ENCODE measurements at places on chromosomes 3 and 15.

- peaks cover 4% of the 10 kb centered on the region for H3K4me1 ChIP-seq
- H3K36me3 ChIP-seq, result no peaks in the 10 kb centered on the region
- no peaks in the 10 kb centered on the region for H3K27me3 ChIP-seq
- H3K27ac ChIP-seq, result no peak overlapping the region
Observed at GRCh38 chr3:147702509-147702908, 293.3 kb downstream of the ZIC1 start.

DNA sequence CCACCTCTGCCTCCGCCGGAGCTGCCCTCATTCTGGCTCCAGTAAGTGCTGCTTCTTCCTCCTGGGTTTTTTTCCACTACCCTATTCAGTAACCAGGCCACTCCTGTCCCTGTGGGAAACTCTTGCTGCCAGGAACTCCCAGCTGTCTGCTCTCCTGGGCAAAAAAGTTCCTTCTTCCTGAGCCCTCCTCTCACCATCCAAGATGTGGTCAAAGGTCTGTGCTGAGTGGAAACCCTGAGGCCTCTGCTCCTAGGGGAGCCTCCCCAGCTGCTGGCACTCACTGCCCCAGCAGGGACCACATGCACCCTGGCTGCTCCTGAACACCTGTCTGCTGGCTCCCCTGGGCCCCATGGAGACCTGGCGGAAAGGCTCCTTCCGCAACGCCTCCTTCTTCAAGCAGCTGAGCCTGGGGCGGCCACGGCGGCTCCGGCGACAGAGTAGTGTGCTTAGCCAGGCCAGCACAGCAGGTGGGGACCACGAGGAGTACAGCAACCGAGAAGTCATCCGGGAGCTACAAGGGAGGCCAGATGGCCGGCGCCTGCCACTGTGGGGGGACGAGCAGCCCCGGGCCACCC lies 454 bp downstream of the C15orf62 start:
- no peaks in the 10 kb centered on the region for H3K27me3 ChIP-seq
- peak overlapping the region; percentile 70 for H3K27ac ChIP-seq
- no peak overlapping the region for H3K4me3 ChIP-seq
- no peak for DNase-seq

GRCh38 chr3:143810953-143811265 lies 37.4 kb downstream of the SLC9A9 start:
- H3K27ac ChIP-seq, result no peak overlapping the region
- H3K36me3 ChIP-seq, result no peaks in the 10 kb centered on the region
- H3K27me3 ChIP-seq, result no peaks in the 10 kb centered on the region
- DNase-seq, result no peak
- H3K4me1 ChIP-seq, result peaks cover 20% of the 10 kb centered on the region

GRCh38 chr3:119184796-119185570 lies 11.6 kb downstream of the UPK1B start:
- no peaks in the 10 kb centered on the region for H3K4me1 ChIP-seq
- no peak for DNase-seq
- H3K4me3 ChIP-seq, result no peak overlapping the region

- no peak overlapping the region for H3K4me3 ChIP-seq
- H3K27me3 ChIP-seq, result peaks cover 5% of the 10 kb centered on the region
- DNase-seq, result no peak
Observed at GRCh38 chr3:452221-452620, 255.7 kb downstream of the CHL1 start.

DNA sequence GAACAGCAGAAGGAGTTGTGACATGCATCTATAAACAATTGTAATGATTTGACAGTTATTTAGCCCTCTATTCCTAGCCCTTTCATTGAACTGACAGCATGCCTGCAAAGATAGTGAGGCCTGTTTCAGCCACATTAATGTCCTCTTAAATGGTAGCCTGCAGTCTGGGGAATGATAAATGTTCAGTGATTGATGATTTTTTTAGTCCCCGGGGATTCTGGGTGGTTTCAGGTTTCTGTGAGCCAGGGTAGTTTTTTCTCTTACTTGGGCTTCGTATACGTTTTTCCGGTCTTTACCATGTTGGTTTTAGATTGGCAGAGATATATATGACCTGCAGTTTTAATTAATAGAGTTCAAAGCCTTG lies 172.0 kb downstream of the TCF12 start:
- H3K27me3 ChIP-seq, result no peaks in the 10 kb centered on the region
- no peaks in the 10 kb centered on the region for H3K36me3 ChIP-seq
- peaks cover 32% of the 10 kb centered on the region for H3K4me1 ChIP-seq
- DNase-seq, result no peak

- no peak for DNase-seq
- no peaks in the 10 kb centered on the region for H3K27me3 ChIP-seq
- no peak overlapping the region for H3K4me3 ChIP-seq
- peaks cover 9% of the 10 kb centered on the region for H3K36me3 ChIP-seq
- H3K4me1 ChIP-seq, result peaks cover 46% of the 10 kb centered on the region
Observed at GRCh38 chr15:90420451-90420850, 32.4 kb downstream of the IQGAP1 start.

DNA sequence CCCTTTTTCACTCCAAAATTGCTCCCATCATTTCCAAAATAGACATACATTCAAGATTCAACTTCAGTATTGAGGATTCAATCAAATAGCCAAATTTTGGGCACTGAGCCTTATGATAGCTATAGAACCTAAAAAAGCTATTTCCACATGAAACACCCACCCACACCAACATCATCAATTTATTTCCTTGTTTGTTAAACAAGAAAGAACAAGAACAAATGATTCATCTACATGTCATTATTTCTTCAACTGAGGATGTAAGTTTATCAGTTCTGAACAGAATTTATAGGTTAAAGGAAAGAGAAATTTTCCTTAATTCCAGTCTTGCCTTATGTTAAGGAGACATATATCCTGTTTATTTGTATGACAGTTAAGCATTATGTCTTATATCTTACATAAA lies 32.2 kb downstream of the DPPA2 start:
- no peak for DNase-seq
- no peak overlapping the region for H3K4me3 ChIP-seq
- H3K27ac ChIP-seq, result no peak overlapping the region
- H3K4me1 ChIP-seq, result peaks cover 18% of the 10 kb centered on the region

GRCh38 chr3:136078421-136079364 lies 113.2 kb downstream of the PPP2R3A start:
- H3K27ac ChIP-seq, result no peak overlapping the region
- no peak for DNase-seq
- peaks cover 25% of the 10 kb centered on the region for H3K36me3 ChIP-seq
- no peak overlapping the region for H3K4me3 ChIP-seq

- no peaks in the 10 kb centered on the region for H3K36me3 ChIP-seq
- no peak overlapping the region for H3K27ac ChIP-seq
Observed at GRCh38 chr3:46500656-46501635, 3.2 kb downstream of the RTP3 start.

DNA sequence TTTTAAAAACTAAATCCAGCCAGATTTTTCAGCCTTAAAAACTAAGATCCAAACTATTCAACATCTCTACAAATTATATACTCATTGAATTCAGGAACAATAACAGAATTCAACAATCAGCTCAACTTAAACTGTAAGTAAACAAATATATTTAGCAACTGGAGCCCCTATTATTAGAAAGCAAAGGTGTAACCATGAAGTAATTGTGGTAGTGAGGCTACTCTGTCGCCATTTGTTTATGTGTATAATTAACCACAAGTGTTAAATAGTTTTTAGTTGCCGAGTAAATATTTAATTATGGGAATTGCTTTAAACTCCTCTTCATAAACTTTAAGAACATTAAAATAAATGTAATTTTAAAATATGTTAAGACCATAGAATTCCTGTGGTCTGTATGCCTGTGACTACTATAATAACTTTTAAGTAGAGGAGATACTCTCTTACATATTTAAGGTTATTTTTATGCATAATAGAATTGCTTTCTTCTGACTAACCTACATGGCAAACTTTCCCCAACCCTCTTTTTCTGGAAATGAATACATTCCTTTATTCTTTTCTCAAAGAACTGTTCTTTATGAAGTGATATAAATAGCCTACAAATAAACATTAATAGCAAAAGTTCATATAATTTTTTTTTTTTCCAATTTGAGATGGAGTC lies 51.2 kb downstream of the MFN1 start:
- no peak overlapping the region for H3K4me3 ChIP-seq
- peaks cover 12% of the 10 kb centered on the region for H3K36me3 ChIP-seq
- no peak overlapping the region for H3K27ac ChIP-seq
- H3K4me1 ChIP-seq, result peaks cover 26% of the 10 kb centered on the region
- no peaks in the 10 kb centered on the region for H3K27me3 ChIP-seq

GRCh38 chr3:66495668-66496045 lies 5.2 kb downstream of the LRIG1 start:
- DNase-seq, result peak; percentile 54
- no peaks in the 10 kb centered on the region for H3K27me3 ChIP-seq
- H3K4me1 ChIP-seq, result peaks cover 82% of the 10 kb centered on the region
- H3K4me3 ChIP-seq, result peak overlapping the region; percentile 95
- H3K27ac ChIP-seq, result peak overlapping the region; percentile 99

DNA sequence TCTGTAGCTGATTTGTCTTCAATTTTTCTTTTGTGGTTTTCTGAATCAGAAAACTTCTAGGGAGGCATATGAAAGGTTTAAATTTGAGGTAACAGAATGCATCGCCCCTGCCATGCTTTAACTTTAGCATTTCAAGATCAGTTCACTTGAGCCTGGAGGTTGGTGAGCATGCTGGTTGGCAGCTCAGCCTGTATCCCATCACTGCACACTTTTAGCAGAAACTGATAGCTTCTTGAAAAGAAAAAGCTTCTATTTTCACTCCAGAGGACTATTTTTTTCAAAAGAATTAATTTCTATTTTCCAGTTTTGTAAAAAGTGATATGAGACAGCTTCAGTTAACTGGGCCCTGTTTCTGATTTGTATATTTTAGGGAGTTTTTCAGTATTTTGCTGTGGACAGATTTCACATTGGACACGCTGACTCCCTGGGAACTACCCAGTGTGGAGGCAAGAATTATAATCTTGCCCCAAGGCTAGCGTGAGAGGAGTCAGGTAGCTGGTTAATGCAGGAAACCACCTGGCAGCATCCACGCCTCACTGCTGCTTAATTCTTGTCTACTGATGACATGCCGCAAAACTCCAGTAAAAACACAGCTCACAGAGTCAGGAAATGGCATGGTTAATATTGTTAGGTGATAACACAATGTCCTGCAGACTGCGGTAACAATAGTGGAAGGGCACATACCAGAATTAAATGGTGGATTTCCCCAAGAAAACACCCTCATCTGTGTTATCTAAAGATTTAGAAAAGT lies 71.4 kb downstream of the DUT start:
- no peaks in the 10 kb centered on the region for H3K4me1 ChIP-seq
- H3K36me3 ChIP-seq, result no peaks in the 10 kb centered on the region
- no peak overlapping the region for H3K27ac ChIP-seq
- no peaks in the 10 kb centered on the region for H3K27me3 ChIP-seq
- no peak for DNase-seq

DNA sequence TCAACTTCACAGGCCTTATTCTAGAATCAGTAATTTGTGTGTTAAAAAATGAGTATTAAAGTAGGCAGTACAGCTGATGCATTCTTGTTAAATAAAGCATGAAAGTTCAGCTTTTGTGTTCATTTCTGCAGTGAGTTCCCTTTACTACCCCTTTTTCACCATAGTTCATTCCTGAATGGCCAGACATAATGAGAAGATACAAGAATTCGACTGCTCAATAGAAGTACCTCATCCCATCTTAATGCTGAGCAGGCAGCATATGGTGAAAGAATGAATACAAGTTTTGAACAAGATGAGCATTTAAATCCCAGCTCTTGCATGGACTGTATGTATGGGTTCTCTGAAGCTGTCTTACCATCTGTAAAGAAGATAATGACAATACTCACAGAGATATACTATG lies 647.6 kb upstream of the TGFBR2 start:
- H3K4me1 ChIP-seq, result peaks cover 5% of the 10 kb centered on the region
- no peaks in the 10 kb centered on the region for H3K27me3 ChIP-seq
- H3K4me3 ChIP-seq, result no peak overlapping the region
- H3K36me3 ChIP-seq, result peaks cover 25% of the 10 kb centered on the region
- DNase-seq, result no peak

DNA sequence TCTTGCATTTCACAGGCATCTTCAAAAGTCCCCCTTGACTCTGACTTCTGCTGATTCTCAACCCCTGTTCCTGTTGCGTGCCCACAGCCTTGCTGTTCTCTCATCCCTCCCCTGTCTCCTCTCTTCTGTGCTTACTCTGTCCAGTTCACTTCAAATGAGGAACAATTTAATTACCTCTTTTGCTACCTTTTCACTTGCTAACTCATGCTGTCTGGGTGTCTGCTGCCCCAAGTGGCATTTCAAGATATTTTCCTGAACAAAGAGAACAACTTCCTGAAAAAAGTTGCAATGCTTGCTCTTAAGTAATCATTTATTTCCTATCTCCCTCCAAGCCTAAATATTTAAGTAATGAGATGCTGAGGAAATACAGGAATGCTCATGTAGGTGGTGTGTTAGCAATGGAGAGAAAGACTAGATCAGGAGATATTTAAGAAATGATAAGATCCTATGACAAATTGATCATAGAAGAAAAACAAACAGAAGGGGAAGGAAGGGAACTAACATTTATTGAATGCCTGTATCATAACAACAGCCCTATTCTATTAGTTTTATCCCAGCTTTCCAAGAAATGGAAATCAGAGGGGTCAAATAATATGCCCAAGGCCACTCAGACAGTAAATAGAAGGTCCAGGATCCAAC lies 42.2 kb downstream of the SV2B start:
- DNase-seq, result no peak
- H3K27me3 ChIP-seq, result no peaks in the 10 kb centered on the region

DNA sequence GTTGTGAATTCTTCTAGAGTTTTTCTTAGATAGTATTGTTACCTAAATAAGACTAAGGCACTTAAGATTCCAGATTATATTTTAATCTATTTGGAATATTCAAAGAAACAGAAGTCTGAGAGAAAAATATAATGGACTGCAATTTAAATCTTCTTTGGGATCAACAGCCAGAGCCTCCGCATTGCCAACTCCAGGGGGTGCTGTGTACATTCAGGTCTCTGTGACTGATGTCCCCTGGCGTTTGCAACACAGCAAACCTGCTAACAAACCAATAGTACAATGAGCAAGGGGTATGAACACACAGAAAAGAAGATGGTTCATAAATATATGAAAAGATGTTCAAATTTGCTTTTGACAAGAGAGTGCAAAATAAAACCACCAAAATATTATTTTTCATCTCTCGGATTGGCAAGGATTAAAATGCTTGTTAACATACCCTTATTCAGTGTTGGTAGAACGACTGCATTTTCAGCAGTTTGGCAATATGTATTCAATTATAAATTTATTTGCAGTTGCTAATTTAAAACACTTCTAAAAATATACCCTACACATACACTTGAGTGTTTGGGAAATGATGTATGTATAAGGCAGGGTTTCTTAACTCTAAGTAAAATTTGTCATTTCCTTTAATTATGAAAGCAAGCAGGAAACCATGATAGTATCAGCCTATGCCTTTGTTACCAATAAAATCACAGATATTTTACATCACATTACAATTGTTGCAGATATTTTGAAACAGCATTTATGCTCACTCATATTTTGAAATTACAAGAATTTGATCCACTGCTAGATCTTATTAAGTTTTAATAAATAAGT lies 16.1 kb upstream of the TM4SF1 start:
- H3K4me1 ChIP-seq, result no peaks in the 10 kb centered on the region
- no peak overlapping the region for H3K27ac ChIP-seq
- DNase-seq, result peak; percentile 73

DNA sequence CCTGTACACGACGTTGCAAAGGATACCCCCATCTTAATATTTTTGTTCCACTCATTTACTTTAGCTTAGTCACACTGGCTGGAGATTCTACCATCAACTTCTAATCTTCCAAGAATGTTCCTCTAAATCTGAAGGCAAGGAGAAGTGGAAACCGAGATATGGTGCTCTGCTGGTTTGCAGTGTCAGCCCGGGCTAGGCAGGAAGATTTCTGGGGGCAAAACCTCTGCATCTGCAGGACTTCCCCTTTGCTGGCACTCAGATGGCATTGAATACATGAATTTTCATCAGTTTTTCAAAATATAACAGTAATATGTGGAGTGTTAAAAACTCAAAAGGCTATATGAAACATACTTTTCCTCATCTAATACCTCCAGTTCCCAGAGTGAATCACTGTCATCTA lies 240.4 kb downstream of the RPLP1 start:
- H3K4me3 ChIP-seq, result no peak overlapping the region
- H3K36me3 ChIP-seq, result peaks cover 15% of the 10 kb centered on the region
- H3K27me3 ChIP-seq, result peaks cover 3% of the 10 kb centered on the region
- H3K27ac ChIP-seq, result no peak overlapping the region
